ENCODE measurements at places on chromosomes 11 and 22.

DNA sequence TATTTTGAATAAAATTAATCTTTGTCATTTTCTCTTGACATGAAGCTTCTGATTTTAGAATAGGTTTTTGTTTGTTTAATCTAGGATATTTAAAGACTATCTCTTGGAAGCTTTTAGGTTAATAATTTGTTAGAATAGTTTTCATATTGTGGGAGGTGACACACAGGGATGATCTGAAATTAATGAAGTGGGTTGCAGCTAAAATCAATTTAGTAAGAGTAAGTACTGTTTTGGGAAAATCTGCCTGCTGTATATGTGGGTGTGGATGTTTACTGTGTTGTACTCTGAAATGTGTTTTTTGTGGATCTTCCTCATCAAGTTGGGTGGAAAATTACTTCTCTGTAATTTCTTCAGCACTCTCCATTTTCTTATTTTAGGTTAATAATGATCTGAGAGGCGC lies 67.3 kb downstream of the BID start:
- DNase-seq: no peak

DNA sequence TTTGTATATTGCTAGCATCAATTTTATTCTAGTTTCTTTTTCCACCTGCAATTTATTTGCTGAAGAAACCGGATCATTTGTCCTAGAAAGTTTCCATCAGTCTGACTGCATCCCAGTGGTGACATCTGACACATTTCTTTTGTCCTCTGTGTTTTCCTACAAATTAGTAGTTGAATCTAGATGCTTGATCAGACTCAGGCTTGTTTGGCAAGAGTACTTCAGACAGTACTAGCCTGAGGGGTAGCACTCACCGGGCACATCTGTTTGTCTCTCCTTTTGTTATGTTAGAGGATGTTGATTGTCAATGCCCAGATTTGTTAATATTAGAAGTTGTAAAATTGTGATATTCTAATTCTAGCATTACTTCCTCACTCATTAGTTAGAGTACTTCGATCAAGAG lies 204.8 kb downstream of the SWAP70 start:
- no peak for DNase-seq

DNA sequence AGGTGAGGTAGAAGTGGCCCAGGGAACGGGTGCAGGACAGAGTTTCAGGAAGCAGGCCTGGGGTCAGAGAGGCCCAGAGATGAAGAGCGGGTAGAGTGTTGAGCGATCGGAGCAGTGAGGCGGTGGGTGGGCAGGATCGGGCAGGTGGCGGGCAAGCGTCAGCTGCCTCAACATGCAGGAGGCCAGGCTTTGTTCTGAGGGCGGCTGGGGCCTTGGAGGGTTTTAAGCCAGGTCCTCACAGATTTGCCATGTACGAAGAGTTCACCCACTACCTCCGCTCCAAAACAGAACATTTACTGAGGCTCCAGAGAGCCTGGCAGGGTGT lies 29.4 kb downstream of the FLRT1 start:
- no peak for DNase-seq

GRCh38 chr22:47279746-47280145 lies 517.3 kb downstream of the TBC1D22A start:
- no peak for DNase-seq

GRCh38 chr22:49996119-49996517 lies 16.4 kb downstream of the IL17REL start:
- no peak for DNase-seq

GRCh38 chr11:87125257-87125656 lies 87.5 kb downstream of the TMEM135 start:
- DNase-seq: no peak

DNA sequence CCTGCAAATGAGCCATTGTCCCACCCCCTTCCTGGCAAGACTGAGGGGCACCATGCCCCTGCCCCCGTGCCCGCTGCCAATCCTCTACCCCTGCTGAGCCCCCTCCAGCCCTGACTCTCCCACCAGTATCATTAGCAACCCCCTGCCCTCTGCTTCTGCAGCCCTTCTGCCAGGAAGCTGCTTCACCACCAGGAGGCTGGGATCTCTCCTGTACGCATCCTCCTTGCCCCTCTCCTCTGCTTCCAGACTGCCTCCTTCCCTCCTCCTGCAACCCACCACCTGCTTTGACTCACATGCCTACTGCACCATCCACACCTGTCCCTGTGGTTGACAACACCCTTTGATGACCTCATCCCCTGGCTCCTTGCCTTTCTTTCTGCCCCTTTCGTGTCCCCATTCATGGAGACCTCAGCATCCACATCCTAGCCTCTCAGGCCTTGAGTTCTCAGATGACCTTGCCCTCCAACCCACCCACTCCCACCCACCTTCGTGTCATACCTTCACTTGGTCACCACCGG lies 13.4 kb upstream of the PNPLA3 start:
- DNase-seq: no peak

DNA sequence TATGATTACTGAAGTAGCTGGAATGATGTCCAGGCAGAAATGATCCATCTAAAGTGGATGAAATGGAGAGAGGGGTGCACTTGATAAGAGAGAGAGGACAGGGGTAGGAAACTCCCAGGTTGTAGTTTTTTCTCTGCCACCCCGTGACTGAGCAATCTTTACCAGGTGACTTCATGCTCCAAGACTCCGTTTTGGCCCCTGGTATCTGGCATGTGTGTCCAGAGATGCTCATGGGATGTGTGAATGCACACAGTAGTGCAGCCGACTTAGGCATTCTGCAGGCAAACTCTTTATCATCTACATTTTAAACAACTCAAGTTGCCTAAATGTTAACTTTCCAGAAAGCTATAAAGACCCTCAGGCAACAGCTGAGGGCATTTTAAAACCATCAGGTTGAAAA lies 189.3 kb upstream of the SEZ6L start:
- DNase-seq: no peak

DNA sequence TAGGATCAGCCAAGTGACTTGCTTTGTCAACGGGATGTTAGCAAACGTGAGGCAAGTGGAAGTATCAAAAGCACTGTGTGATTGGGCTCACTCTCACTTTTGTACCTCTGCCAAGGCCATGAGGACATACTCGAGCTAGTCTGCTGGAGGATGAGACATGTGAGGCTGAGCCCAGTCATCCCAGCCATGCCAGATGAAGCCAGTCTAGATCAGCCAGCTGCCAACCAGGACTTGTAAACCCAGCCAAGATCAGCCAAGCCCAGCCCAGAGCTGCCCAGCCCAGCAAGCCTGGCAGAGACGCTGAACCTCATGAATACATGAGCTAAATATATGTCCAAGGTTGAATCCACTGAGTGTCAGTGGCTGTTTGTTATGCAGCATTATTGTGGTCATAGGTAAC lies 369.7 kb downstream of the MN1 start:
- DNase-seq: no peak

DNA sequence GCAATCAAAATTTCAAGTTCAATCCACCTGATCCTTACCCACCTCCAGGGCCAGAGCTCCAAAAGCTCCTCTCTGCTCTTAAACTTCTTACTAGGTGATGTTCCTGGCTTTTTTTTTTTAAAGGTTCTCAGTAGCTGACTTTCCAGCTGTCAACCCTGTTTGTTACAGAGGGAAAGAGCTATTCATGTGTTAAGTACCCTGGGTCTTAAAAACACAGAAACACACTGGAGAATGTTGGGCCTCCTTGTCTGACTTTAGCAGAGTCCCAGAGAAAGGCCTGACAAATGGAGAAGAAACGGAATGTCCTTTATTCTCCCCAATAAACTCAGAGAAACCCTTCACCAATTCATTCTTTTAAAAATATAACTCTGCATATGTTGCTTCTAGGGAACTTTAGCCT lies 3.2 kb downstream of the LRRC4C start:
- no peak for DNase-seq

DNA sequence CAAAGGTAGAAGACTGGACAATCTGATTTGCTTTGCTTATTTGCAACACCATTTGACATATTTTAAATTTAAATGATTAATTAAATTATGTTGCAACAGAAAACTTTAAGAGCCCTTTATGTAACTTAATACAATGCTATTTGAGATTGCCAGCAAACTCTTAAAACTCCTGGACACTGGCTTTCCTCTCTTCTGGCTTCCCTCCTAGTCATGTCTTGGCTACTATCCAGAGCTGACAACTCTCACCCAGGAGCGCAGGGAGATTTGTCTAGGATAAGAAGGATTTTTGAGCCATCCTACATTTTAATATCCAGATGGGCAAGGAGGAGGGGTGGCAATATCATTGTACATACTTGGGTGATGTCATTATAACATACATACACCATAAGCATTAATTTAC lies 134.3 kb downstream of the ELP4 start:
- no peak for DNase-seq

GRCh38 chr11:353179-353873 lies 16.0 kb upstream of the B4GALNT4 start:
- DNase-seq: no peak

DNA sequence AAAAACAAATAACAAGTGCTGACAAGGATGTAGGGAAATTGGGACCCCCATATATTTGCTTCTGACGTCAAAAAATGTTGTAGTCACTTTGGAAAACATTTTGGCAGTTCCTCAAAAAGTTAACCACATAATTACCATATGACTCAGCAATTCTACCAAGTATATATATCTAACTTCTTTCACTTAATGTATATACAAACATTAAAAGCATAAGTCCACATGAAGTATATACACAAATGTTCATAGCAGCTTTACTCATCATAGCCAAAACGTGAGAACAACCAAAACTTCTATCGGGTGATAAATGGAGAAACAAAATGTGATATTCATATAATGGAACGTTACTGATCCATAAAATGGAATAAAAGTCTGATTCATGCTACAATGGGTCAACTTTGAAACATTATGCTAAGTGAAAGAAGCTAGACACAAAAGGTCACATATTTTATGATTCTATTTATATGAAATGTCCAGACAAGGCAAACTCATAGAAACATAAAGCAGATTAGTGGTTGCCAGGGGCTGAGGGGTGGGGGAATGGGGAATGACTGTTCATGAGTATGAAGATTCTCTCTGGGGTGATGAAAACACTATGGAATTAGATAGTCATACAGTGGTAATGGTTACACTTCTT lies 48.7 kb upstream of the TEAD1 start:
- no peak for DNase-seq

GRCh38 chr22:29163808-29164207 lies 41.9 kb upstream of the EMID1 start:
- no peak for DNase-seq

DNA sequence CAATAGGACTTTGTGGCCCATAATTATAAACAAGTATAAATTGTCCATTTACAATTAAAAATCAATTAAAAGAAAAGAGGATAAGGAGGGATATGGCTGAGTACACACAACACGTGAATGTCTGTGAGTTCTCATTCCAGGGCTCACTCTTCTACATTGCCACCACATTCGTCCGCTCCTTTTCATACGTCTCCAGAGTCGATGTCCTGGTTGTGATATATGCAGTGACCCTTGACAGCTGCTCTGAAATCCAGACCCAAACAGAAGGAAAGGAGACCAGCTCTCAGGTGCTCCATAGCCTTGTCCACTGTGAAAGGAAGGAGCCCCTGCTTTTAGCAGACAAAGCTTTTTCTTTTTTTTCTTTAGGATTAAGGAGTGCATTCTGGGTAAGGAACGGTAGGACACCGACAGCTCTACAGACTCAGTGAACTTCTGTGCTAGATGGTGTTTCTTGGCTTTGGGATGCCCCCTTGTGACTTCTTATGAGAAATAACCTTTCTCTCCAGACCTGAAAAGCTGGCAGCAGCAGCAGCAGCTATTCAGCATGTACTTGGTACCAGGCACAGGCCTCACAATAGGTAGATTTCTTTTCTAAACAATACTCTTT lies 19.7 kb upstream of the DNAJB13 start:
- no peak for DNase-seq

GRCh38 chr22:47589271-47590250 lies 827.1 kb downstream of the TBC1D22A start:
- no peak for DNase-seq

GRCh38 chr11:28799316-28799715 lies 691.1 kb downstream of the METTL15 start:
- DNase-seq: no peak

DNA sequence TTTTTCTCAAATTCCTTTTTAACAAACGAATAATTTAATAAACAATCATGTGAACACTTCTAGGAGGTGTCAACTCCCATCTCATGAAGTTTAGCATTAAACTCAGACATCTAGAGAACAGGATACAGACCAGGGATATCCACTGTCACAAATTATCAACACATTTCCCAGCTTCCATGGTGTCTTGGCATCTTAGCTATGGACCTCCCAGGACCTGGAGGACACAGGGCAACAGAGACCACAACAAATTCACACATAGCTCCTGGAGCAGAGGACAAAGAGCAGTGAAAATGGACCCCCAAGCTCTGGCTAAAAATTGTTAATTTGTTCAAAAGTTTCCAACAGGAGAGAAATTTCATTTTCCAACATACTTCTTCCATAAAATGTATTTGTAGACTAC lies 102.2 kb downstream of the SGSM3 start:
- no peak for DNase-seq

DNA sequence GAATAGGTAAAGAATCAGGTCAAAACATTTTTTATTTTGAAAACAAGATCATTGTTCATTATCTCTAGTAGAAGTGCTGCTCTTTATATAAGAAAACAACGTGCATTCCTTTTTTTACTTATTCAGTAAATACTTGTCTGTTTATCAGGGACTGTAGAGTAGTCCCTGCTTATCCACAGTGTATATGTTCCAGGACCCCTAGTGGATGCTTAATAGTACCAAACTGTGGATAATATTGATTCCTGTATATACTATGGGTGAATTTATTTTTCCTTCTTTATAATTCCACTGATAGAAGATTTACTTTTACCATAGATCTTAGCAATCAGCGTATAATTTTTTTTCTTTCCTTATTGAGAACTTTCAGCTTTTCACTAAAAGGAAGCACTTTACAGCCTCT lies 32.6 kb downstream of the CEP295 start:
- no peak for DNase-seq

DNA sequence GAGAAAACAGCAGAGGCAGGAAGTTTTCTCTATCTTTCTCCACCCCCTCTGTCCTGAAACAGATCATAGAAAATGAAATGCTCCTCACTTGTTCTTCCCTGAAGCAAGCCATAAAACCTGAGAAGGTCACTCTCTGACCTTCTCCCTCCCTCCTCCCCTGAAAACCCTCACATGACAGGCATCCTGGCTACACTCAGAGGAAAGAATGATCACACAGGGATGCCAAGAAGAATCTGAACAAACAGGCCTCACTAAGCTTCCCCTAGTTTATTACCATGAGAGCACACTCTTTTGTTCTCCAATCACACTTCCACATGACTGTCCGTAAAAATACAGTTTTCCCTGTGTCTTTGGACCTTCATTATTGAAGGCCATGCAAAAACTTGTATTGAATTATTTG lies 300.1 kb downstream of the BUD13 start:
- no peak for DNase-seq

GRCh38 chr11:70578831-70579230 lies 180.5 kb downstream of the CTTN start:
- no peak for DNase-seq

GRCh38 chr11:63917692-63918506 lies 935 bp upstream of the RCOR2 start:
- no peak for DNase-seq

- DNase-seq: no peak
These were observed 11.6 kb upstream of the OLFML1 start for GRCh38 chr11:7473717-7474116.

Measured in stimulated activated CD8-positive, alpha-beta memory T cell treated with anti-CD3 and anti-CD28 coated beads, Interleukin-4, amount 100 ng/mL, for 4 hours (primary cell).